Stimulated activated CD8-positive, alpha-beta memory T cell treated with anti-CD3 and anti-CD28 coated beads, Interleukin-7, amount 100 ng/mL, for 1 hour (primary cell): ENCODE measurements at places on chromosomes 6 and 20.

DNA sequence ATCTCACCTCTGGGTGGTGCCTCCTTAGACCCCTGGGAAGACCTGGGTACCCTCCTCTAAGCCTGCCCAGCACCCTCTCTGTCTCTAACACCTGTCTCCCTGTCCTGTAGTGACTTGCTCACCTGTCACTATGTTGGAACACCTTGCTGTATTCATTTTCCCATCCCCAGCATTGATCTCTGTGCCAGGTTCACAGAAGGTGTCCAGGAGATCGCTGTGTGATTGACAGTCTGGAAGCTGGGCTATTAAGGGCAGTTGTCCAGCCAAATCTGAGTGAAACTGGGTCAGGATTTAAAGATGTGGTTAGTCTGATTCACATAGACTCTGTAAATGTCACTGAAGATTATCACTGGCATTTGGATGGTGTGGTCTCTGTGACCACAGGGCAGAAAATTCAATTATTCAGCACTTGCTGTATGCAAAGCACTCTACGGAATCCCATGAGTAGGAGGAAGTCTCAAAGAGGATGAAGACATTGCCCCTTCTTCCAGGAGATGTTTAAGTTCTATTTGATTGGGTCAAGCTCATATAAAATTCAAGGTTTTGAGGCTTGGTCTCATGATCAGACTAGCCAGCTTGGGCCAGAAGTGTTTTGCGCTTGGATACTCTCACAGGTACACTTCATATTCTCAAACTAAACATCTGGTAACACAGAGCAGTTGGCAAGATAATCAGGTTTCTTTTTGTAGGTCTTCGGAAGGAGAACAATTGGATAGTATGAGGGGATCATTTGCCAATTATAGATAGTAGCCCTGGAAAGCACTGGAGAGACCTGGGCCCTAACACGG, 57.8 kb upstream of the TAGAP start:
- no peak for DNase-seq

- no peak for DNase-seq
Measured at GRCh38 chr20:4673371-4674001, 48.2 kb upstream of the PRND start.

- no peak for DNase-seq
Measured at GRCh38 chr6:151294561-151295101, 54.9 kb downstream of the AKAP12 start.

DNA sequence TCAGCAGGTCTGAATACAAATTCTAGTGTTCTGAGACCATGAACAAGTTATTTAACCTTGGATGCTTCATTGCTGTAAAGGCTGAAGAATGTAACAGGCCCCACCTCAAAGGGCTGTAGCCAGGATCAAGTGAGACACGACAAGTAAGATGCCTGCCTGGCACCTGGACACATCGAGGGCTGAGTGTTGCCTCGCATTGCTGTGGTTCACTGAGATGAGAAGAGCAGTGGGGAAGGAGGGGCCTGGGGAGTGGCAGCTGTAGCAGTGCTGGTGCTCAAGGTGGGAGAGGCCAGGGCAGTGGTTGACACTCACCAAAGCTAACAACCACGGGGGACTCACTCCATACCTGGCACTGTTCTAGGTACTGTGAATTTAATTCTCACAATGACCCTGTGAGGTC, 187.8 kb downstream of the KIF16B start:
- no peak for DNase-seq

DNA sequence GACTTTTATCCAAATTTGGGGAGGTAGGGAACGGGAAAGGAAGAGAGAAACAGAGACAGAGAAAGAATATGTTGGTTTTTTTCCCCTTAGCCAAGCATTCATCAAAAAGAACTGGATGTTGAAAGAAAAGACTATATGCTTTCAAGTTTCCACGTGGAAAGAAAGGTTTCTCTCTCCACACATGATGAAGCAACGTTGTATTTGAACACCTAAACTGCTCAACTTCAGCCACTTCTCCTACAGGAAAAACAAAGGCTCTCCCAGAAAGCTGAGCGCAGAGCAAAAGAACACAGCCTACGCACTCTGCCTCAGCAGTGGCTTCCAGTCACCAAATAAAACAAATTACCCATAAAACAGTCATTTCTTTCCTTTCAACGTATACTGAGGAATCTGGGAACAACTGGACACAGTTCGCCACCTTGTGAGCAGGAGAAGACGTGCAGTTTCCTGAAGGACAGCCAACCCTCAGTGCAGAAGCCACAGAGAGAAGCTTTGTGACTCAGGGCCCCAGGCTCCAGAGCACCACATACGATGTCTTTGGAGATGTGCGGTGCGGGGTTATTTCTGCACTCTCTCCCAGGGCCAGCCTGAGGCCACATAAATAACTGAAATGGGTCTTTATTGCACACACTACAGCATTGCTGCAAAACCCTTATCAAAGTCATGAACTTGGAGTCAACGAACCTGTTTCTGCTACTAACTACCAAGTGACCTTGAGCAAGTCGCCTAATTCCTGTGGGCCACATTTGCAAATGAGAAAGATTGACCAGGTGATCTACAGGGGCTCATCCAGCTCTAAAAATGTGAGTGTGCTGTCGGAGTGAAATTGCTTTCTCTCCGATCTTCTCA, 10.1 kb downstream of the IL17F start:
- DNase-seq: no peak

DNA sequence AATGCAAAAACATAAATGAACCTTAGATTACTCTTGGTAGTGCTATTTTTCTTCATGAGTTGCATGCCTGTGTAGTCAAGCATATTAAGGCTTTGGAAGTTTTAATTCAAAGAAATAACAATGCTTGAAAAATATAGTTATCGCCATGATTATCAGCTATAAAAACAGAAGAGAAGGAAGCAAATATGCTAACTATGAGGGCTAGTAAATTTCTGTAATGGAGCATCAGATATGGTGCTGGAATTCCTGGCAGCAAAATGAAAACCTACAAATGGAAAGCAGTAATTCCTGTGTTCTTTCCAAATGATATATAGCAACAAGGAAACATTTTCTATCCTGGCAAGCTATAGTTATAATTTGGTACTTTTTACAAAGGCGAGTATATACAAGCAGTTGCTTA, 29.7 kb downstream of the DOP1A start:
- DNase-seq: no peak

GRCh38 chr20:62807444-62808210, 3.0 kb downstream of the OGFR start:
- DNase-seq: no peak

DNA sequence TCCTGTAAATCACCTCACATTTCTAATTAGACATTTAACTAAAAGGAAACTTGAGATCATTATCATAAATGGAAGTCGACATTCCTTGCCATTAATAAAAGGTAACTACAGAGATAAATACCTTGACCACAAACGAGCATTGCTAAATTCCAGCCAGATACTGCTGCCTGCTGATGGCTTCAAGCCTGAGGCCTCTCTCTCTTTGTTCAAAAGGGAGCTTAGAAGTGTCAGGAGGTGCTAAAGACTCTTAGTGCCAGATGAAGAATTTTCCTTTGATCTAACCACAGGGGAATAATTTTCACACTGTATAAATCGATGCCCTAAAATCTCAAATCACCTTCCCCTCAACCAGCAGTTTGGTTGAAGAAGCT, 248.2 kb upstream of the PMEPA1 start:
- no peak for DNase-seq

DNA sequence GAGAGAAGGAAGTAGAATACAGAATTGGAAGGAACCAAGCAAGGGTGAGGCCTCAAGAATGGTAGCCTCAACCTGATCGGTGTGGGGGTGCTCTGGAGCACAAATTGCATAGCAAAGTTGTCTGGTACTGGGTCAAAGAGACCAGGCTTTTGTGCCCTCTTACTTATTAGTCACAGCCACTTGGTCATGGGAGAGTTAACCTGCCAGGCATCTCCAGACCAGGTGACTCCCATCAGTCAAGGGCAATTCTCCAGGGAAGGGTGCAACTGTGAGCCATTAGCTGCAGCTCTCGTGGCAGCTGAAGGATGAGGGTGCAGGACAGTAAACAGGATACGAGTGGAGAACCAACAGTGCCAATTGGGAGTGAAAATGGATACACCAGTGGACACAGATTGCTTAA, 47.7 kb upstream of the PLCB4 start:
- no peak for DNase-seq

GRCh38 chr20:6855104-6855503, 87.6 kb downstream of the BMP2 start:
- DNase-seq: no peak

DNA sequence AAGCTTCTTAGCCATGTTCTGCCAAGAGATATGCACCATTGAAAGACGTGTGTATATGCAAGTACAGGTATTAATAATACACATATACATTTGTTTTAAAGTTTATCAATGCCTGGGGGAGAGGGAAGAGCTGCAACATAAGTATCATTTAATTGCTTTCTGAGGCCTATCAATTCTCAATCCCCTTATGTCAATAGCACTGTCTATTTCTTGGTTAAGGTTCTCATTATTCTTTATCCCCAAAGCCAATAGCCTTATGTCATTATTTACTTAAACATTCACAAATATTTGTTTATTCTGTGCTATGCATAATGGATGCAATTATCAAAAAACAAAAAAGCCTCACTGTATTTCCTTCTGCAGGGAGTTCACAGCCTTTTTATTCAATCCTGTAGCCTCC, 350.3 kb upstream of the KCNQ5 start:
- DNase-seq: no peak

- DNase-seq: no peak
Measured at GRCh38 chr20:11497545-11497944, 420.1 kb upstream of the BTBD3 start.

DNA sequence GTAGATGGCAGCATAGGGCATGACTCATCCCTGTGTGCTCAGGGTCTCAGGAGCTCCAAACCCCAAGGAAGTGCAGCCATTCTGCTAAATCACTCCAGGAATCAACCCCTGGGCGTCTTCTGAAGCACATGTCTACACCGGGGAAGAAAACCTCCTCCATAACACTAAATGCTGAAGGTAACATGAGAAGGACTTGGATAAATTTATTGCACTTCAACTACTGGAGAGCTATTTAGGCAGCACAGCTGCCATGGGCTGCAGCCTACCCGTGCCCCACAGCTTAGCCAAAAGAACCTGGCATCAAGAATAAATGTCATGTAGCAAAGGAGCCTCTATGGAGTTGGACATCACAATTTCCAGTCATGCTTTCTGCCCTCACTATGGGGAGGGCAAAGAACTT, 152.4 kb upstream of the PROKR2 start:
- no peak for DNase-seq

DNA sequence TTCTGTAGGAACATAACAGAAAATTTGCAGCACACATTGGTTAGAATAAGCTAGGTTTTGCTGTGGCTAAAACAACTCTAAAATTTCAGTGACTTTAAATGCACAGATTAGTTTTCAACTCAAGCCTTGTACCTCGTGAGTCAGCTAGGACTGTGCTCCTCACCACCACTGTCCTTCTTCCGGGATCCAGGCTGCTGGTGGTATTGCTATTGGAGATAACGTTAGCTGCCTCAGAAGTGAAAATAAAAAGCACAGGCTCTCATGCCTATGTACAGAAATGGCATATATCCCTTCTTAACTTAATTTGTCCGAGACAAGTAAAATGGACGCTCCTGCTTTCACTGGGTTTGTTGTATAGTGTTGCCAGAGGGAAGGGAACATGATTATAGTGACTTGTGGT, 931.1 kb upstream of the EYS start:
- no peak for DNase-seq

DNA sequence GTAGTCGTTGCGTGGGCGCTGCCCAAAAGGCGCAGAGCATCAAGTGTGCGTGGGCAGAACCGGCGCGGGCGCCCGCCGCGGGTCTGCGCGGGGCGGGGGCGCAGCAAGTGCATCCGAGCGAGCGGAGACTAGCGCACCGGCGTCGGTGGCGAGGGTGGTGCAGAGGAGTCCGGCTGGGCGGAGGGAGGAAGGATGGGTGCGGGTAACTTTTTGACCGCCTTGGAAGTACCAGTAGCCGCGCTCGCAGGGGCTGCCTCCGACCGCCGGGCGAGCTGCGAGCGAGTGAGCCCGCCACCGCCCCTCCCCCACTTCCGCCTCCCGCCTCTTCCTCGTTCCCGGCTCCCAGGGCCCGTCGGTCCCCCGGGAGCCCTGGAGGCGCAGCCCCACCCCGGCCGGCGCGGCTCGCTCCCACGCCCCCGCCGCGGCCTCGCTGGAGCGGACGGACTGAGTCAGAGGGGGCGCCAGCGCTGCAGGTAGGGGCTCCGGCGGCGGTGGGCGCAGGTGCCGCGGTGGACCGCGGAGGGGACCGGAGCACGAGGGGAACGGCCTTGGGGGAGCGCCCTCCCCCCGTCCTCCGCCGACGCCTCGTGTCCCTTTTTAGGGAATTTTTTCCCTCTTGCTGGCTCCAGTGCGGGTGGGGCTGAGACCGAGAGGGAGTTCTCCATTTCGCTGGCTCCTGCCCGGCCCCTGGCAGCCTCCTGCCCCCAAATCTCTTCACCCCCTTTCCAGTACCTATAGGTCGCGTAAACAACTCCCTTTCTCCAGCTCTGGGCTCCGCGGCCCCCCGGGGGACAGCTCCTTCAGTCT, 1.6 kb upstream of the DBNDD2 start:
- DNase-seq: peak; percentile 13

- DNase-seq: no peak
Measured at GRCh38 chr6:53943395-53943794, 148.6 kb downstream of the LRRC1 start.

DNA sequence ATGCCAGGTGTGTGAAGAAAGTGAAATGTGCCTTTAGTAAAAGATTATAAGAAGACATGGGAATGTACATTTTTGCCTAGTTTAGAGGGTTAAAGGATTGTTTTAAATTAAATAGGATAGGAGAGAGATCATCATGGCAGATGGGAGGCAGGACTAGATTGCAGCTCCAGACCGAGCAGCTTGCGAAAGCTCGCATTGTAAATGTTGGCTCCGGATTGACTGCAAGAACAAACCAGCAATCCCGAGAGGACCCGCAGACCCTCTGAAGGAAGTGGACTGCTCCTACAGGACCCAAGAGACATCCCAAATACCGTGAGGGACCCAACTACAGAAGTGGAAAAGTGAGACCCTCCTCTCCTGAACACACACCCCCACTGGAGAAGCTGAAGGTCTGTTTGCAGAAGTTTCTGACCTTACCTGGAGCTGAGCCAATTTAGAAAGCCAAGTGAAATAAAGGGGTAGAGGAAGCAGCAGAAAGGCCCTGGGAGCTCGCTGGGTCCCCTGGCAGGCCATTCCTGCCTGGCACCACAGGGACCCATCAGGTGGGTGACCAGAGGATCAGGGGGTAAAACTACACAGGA, 30.0 kb upstream of the TPD52L1 start:
- DNase-seq: no peak

GRCh38 chr20:8005033-8005432, 14.5 kb downstream of the TMX4 start:
- DNase-seq: no peak

GRCh38 chr6:134308800-134309199, 9.1 kb downstream of the SGK1 start:
- DNase-seq: no peak
